ENCODE measurements at places on chromosomes 1 and 21.

- no peak for DNase-seq
Measured at GRCh38 chr21:42554251-42554961, 40.8 kb downstream of the SLC37A1 start.

DNA sequence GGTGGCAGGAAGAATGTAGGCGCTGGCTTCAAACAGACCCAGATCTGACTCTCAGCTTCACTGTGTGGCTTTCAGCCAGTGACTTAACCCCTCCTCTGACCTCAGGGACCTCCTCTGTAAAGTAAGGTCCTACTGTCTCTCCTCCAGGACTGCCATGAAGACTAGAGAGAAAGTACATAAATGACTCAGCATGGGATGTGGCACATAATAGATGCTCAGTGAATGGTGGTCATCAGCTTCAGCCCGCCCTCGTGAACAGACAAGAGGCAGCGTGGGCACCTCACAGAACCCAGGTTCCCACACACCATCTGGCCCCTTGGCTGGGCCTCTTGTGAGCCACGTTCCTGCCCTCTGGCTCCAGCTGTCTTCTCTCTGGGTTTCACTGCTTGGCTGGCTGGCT lies 126.0 kb downstream of the SYF2 start:
- peak; percentile 24 for DNase-seq

- no peak for DNase-seq
Measured at GRCh38 chr1:2930016-2930815, 91.1 kb upstream of the ACTRT2 start.

GRCh38 chr1:108107658-108108057 lies 92.5 kb downstream of the SLC25A24 start:
- peak; percentile 12 for DNase-seq

DNA sequence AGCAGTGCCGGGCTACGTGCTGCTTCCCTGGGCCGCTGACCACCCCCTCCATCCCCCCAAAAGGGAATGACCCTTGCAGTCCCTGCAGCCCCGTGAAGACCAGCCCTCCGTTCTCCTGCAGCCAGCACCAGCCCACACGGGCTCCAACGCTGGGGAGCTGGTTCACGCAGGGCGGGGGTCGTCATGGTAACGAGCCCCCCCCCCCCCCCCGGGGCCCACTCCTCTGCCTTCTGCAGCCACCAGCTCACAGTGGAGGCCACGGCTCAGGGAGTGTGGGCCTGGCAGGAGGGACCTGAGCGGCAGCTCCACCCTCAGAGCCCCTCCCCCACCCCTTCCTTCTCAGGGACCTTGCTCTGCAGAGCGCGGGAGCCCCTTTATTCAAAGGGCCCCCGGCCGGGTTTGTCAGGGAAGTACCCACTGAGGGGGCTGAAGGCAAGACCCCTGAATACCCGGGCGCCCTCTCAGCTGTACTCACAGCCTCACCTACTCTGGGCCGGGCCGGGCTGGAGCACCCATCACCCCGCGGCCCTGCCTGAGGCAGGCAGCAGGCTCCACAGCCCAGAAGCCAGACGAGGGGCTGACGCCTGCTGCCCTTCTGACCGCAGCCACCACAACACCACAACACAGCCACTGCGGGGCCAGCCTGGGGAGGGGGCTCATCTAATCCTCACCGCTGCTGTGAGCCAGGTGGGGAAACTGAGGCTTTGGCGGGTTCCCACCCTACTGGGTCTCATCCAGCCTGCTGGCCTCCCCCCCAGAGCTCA lies 12.6 kb downstream of the MEGF6 start:
- DNase-seq = no peak

DNA sequence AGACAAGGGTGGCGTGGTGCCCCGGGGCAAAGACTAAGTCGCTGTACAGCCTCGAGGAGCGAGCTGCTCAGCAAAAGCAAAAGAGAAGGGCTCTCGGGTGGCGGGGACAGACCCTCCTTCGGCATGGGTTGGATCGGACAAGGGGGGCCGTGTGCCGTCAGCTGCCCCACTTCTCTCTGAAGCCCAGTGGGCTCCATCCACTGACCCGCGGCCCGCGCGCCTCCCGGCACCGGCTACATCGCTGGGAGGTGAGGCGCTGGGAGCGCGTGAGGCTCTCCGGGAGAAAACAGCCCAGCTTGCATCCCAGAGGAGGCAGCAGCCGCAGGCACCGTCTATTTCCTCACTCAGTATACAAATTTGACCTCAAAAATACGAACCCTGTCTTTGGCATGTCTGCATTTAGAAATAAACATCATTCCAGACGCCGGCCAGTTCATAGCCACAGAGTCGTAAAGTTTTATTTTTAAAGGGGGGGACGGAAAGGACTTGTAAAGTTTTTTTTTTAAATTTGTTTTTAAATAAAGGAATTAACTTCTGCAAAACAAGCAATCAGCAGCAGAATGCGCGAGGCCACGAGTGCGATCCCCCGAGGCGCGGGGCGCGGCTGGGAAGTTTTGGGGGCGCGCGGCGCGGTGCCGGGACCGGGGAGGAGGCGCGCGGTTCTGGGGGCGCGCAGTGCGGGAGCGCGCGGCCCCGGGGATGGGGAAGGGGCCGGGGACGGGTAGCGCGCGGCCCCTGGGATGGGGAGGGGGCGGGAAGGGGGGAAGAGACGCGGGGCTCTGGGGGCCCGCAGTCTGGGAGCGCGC lies 689 bp upstream of the GPR137B start:
- no peak for DNase-seq

- DNase-seq = no peak
Measured at GRCh38 chr1:32863881-32864245, 6.8 kb downstream of the FNDC5 start.

DNA sequence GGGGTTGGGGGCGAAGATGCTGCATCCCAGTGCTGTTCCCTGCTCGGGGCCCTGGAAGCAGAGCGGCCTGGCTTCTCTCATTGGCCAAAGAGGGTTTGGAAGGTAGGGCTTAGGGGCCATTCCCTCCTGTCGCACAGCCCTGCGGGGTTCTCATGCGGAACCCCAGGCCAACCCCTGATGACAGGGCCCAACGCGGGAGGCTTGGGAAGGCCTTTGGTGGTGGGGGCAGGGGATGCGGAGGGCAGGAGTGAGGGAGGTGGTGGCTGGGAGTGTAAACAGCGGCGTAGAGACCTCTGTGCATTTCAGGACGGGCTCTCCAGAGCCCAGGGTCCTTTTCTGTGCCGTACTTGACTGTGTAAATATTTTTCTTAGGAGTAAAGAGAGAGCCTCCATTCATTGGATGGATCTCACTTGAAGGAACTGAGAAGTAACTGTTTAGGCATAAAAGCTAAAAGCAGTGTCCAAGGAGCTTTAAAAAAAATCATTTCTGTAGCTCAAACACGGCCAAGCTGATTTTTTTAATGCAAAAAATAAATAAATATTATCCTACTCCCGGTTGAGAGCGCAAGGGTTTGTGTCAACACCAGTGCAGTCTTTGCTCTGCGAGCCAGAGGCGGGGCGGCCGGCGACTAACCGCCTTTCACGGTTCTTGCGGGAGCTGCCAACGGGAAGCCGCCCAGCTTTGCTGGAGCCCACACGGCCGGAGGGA lies 169.1 kb downstream of the PRDM16 start:
- no peak for DNase-seq

DNA sequence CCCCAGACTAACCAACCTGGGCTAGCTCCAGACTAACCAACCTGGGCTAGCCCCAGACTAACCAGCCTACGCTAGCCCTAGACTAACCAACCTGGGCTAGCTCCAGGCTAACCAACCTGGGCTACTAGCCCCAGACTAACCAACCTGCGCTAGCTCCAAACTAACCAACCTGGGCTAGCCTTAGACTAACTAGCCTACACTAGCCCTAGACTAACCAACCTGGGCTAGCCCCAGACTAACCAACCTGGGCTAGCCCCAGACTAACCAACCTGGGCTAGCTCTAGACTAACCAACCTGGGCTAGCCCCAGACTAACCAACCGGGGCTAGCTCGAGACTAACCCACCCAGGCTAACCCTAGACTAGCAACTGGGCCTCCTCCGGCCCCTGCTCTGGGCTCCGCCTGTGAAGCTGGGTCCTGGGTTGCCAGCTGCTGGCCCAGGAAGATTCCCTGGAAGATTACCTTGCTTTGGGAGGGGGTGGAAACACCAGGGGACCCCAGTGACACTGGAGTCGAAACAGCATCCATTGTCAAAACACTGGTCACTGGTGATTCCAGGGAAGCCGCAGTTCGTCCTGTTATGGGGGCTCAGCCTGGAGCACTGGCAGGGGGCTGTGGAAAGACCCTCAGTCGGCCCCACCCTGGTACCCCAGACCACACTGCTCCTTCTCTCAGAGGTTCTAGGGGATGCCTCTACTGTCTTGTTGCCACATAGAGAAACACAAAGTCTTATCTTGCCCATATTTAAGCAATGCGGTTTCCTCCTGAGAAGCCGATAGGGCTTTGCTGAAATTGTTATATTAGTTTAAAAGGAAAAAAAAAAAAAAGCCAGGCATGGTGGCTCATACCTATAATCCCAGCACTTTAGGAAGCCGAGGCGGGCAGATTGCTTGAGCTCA lies 1.1 kb downstream of the TFF2 start:
- no peak for DNase-seq

- DNase-seq = no peak
Measured at GRCh38 chr1:117225931-117226330, 15.2 kb upstream of the VTCN1 start.

- DNase-seq = no peak
Measured at GRCh38 chr1:200893411-200893901, 1.2 kb upstream of the INAVA start.

DNA sequence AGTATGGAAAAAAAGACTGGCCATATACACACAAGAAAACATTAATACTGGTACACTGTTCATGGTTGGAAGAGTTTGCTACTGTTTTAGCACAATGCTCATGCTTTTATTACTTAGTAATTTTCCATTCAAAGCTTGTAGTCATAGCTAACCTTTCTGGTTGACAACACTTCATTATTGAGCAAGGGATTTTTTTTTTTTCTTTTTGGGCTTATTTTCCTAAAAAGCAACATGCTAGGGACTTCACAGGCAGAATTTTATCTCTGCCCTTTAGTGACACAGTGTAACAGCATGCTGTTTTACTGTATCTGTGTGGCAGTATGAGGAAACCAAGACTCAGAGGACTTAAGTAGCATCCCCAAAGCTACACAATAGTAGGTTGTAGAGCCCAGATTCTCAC lies 58.5 kb downstream of the FGGY start:
- no peak for DNase-seq

DNA sequence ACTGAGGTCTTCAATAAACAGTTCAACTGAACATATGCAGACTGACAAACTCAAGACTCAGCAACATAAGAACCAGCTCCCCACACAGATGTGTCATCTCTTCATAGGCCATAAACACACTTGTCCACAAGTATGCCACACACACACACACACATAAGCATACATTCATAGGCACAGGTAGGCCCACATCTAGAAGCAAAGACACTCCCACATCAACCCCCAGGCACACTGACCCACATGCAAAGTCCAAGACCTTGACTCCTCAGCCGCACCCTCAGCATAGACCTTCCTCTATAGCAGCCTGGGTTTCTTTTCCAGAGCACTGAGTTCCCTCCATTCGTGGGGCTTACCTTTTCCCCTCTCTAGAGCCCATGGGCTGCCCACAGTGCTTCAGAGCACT lies 1.4 kb downstream of the LAD1 start:
- DNase-seq = no peak

- DNase-seq = no peak
Measured at GRCh38 chr1:23421753-23422240, 2.8 kb downstream of the TCEA3 start.

GRCh38 chr1:211735208-211736170 lies 60.1 kb upstream of the NEK2 start:
- no peak for DNase-seq

GRCh38 chr1:229114315-229114714 lies 156.6 kb upstream of the RAB4A start:
- DNase-seq = no peak

GRCh38 chr1:1436630-1437032 lies 1.1 kb downstream of the VWA1 start:
- no peak for DNase-seq

DNA sequence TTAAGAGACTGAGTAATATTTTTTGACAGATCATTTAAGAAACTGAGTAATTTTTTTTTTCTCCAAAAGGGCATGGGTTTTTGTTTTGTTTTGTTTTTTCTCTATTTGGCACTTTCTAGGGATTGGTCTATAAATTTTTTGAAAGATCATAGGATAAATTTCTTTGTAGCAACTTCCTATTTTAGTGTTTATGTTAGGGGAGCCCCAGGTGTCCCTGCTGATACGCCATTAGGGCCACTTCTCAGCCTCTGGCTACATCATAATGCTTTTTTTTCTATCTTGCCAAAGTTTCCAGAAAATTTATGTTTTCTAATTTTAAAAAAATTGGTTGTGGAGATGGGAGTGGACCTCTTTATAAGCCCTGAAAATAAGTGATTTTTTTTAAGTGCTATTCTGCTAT lies 2.6 kb downstream of the GABPA start:
- DNase-seq = no peak

DNA sequence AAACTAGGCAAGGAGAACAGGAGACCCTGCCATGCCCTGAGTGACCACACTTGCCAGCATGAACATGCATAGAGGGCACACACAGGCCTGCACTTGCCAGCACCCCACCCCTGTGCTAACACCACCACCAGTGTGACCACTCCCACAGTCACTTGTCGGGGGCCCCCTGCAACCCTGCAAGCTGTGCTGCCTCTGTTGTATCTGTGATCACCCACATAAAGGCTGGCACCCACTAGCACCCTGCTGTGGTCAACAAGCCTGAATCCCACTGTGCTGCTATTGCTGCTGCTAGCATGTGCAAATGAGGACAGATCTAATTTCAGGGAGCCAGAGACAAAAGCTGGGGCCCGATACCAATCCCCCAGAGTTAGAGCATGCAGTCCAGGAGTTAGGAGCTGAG lies 217.7 kb downstream of the GIPC2 start:
- no peak for DNase-seq

DNA sequence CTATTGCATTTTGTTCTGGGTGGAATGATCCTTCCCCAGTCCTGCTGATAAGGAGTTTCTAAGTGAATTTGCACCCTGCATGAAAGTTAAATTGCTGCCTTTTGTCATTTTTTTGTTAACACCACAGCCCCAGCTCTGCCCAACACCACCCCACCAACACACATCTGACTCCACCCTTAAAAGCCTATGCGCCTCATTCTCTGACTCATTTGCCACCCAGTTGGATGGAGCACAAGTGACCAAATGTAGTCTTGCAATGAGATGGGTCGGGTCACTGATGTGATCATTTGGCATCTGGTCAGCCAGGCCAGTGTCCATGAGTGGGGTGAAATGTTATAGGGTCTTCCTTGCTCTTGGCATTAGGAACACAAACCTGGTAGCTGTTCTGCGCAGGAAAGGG lies 256.8 kb downstream of the KAZN start:
- DNase-seq = no peak

Measured in stimulated activated CD8-positive, alpha-beta memory T cell treated with anti-CD3 and anti-CD28 coated beads, Interleukin-7, amount 100 ng/mL, for 48 hours (primary cell).